ENCODE measurements at places on chromosomes 3 and 15. TPM values are rescaled to one million over a fixed set of nuclear protein-coding genes. Genes with fewer than 3 reads are reported as not detected.

- no peak for DNase-seq
These were observed 464.5 kb downstream of the RBMS3 start for GRCh38 chr3:29745232-29745870.

DNA sequence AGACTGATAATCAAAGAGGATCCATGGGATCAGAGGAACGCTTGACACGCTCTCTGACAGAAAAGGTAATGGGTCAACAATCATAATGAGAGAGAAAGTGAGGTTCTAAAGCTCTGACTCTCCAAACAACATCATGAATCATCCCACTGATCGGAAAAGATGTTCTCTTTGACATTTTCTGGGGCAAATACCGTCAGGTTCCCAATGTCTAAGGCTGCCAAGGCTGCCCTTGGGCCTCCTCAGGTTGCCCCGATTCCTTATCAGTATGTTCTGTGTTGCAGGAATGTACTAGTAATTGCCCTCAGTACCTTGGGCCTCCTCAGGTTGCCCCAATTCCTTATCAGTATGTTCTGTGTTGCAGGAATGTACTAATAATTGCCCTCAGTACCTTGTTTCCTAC is 60.9 kb downstream of the NPTN start:
- no peak for DNase-seq

DNA sequence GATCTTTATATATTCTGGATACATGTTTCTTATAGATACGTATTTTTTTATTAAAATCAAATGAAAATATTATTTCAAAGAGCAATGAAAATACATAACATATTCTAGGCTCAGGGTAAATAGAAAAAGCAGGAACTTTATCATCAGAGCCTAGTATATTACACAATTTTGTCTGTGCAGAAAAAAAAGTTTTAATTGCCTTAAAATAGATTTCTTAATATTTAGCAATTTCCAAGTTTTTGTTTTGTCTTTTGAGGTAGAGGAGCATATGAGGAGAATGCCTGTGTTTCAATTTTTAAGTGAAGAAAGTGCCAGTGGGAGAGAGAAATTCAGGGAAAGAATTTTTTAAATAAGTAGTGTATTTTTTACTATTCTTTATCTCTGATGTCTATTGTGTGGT is 10.5 kb downstream of the CAPN7 start:
- DNase-seq: no peak

DNA sequence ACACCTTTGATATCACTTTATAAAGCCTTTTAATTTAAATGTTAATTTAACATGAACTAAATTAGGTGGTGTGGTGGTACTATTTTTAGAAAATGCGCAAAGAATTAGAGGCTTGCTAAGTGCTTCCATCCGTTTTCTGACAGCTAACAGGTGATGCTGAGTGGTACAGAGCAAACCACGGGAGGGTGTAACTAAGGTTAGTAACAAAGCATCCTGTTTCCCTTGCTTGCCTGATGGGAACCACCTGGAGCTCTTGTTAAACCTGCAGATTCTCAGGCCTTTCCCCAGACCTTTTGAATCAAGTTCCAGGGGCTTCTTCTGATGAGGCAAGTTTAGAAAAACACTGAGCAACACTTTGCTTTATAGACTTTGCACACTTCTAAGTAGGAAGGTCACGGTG is 101.0 kb downstream of the ATG7 start:
- DNase-seq: no peak

GRCh38 chr3:111362381-111363009 is 179.5 kb upstream of the CD96 start:
- no peak for DNase-seq

DNA sequence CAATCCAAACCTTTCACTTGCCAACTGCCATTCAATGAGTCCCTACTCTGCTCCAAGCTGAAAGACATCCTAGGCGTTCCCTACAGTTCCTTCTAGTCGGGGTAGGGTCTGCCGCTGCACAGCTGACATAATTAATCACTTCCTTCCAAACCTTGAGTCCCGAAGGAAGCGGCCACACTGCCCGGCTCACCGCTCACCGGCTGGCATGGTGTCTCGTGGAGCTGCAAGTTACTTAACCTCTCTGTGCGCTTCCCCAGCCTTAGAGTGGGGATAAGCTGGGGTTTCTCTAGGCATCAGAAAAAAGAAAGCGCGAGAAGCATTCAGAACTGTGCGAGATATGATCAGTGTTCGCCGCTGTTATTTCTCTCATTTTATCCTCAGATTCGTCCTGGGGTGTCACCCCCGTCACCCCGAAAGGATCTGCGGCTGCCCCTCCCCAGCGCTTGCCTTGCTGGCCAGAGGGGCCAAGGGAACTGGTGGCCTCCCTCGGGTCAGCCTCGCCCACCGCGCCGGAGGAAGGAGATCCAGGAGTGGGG is 748 bp downstream of the MRPS25 start:
- DNase-seq: no peak

DNA sequence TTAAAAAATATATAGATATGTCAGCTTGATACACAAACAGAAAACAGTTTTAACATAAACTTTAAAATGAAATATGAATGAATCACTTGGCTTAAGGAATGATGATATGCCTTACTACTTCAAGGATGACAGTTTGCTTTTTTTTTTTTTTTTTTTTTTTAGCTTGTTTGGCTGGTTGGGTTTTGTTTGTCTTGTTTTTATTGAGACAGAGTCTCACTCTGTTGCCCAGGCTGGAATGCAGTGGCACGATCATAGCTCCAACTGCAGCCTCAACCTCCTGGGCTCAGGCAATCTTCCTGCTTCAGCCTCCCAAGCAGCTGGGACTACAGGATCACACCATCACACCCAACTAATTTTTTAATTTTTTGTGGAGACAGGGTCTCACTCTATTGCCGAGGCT is 14.5 kb downstream of the LRRC2 start:
- DNase-seq: no peak

- DNase-seq: no peak
These were observed 4.3 kb downstream of the PEAK1 start for GRCh38 chr15:77415450-77416147.

ALG1L2 gene
- total RNA-seq: not detected

MDFIC2 gene
- total RNA-seq: not detected

CISH gene
- total RNA-seq: 11.1 TPM
